ENCODE measurements at places on chromosomes 1 and 21.
A peak's percentile ranks its signal among the peaks of the same experiment; 100 is the strongest.

GRCh38 chr21:42117967-42118780 is 47.1 kb downstream of the UMODL1 start:
- DNase-seq = no peak

DNA sequence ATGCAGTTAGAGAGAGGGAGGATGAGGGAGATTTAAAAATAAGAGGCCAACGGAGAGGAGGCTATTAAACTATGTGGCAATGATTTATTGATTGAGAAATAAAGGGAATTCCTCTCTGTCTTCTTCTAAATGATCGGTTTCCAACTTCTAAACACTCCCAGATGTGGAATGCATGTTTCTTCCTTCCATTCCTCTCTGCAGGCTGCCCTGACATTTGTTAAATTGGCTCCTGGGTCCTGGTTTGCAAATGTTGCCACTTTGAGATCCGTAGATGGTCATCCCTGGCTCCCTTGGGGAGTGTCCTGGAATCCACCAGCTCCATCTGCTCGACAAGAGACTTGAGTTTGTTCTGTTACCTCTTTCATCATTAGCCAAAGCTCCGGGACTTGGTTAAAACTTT is 10.3 kb upstream of the C1orf198 start:
- peak; percentile 53 for DNase-seq

- DNase-seq = no peak
Observed at GRCh38 chr1:150995896-150996295, 10.8 kb downstream of the MINDY1 start.

GRCh38 chr1:99635664-99636063 is 10.2 kb upstream of the PALMD start:
- no peak for DNase-seq

- DNase-seq = no peak
Observed at GRCh38 chr1:230909974-230910754, 41.8 kb upstream of the C1orf198 start.

GRCh38 chr1:90417126-90417525 is 300.0 kb downstream of the BARHL2 start:
- peak; percentile 5 for DNase-seq

DNA sequence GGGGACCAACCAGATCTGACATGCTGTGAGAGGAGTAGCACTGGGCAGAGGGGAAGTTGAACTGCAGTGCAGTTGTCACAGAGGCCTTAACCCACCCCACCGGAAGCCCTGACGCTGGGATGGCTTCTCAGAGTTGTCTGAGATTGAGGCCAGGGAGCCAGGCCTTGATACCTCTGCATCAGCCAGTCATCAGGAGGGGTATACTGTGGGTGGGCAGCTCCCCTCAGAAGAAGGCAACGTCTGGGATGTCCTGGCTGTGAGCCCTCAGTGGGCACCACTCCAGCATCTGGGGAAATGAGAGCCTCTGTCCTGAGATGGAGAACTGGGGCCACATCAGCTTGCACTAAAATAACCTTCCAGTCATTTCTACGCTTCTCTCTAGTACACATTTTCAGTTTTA is 47.9 kb upstream of the BCAR3 start:
- no peak for DNase-seq

DNA sequence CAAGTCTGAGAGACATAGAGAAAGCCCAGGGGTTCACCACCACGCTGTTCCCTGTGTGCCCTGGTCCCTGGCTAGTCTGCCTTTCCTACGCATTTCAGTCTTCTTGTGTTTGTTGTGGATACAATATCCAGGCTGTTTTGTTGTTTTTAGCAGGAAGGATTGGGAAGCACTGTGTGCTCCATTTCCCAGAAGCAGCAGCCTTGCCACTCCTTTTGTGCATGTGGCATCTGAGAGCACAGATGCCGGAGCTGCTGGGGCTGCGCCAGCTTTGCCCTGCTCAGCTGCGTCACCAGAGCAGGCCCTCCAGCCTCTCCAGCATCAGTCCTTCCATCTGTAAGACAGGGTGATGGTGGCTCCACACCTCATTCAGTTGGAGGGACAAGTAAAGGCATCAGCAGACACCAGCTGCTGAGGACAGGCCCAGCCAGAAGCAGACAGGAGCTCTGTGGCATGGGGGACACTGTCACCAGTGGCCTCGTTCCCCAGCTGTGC is 94.4 kb upstream of the COL6A1 start:
- no peak for DNase-seq

DNA sequence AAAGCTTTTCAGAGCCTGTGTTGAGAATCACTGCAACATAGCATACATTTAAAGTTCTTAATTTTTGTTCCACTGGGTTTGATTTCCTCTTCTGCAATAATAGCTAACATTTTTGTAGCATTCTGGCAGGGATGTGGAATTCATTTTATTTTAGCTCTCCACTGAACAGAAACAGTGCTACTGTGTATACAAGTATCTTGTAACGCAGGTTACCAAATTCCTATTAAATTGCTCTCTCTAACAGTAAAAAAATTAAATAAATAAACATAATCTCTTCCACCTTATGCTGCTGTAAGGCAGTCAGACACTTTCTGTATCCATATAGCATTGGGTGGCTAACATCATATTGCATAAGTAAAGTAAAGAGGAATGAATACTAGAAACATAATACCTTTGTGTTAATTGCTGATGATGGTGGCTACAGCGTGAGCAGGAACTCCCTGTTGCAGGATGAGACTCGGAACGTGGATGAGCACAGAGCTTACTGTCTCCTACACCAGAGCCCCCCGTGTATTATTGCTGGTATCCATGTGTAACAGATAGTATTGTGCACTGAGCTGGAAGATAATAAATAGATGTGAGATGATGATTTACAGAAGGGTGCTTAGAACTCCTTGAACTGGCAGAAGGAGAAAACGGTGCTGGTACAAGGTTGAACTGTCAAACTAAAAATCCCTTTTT is 276.9 kb upstream of the SNX7 start:
- DNase-seq = no peak

DNA sequence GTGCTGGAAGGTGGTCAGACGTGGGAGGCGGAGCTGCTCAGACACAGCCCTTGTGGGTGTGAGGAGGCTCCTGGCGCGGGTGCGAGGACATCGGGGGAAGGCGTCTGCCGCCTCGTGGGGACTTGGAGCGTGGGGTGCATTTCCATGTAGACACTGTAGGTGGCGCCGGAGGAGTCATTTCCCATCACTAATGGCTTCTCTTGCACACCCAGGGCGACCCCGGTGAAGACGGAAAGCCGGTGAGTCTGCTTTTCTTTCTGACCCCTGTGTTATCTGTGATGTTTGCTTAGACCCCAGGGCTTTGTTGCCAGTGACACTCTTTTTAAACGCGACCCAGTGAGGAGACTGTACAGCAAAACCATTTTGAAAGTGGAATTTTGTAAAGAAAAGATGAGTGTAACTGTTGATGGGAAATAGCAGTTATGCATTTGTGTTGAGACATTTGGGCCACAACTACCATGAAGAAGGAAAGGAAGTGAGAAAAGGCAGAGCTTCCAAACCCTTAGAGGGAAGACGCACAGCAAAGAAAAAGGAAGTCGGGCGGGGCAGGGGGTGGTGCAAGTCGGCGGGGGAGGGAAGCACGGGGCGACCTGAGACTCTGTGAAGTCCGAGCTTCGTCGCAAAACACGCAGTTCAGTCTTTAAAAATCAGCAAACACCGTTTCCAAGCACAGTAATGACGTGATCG is 64.0 kb downstream of the SLC19A1 start:
- peak; percentile 21 for DNase-seq

GRCh38 chr1:221878134-221878533 is 136.2 kb upstream of the DUSP10 start:
- DNase-seq = no peak

DNA sequence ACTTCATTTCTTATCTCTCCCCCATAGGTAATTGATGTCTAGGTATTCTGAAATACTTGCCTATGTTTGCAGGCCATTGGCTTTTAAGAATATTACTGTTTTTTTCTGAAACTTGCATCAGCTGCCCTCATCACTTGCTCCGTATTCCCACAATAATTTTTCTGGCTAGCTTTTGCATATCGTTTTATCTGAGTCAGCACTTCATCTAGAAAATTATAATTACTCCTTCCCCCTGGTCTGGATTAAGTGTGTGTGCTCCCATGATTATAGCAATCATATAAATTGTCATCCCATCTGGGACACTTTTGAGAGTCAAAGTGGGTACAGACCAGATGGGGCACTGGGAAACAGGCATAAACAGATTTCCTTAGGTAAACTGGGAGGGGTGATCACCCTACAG is 583.2 kb upstream of the B3GALT2 start:
- DNase-seq = no peak

DNA sequence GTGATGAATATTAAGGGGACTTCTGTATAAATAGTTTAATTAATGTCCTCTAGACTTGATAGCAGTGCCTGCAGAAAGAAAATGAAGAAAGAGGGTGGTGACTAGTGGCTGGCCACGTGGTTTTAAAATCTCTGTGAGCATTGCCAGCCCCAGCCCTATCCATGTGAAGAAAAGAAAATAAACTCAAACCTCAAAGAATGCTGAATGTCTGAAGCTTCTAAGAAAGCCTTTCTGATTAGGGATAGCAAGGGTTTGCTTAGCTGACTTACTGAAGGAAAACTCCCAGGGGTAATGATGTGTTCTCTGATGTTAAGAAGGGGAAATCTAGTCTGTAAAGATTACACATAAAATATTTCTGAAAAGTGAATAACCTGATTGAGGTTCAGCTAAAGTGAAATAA is 31.8 kb downstream of the ADGRL2 start:
- peak; percentile 85 for DNase-seq

- DNase-seq = no peak
Observed at GRCh38 chr1:234775477-234776246, 165.7 kb upstream of the IRF2BP2 start.

DNA sequence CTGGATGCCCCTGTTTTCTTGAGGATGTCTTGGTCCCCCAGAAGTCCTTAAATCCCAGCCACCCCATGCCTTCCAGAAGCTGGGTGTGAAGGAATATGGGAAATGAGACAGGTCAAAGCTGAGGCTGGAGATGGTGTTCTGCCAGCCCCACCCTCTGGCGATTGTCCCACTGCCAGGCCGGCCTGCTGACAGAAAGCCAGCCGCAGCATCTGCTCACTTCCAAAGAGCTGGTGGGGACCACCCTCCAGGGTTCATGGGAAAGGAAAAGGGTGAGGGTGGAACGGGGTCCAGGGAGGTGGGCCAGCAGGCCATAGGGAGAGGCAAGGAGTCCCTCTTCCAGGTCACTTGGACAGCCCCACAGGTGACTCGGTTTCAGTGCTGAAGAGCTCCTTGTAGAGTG is 1.9 kb upstream of the LINGO4 start:
- DNase-seq = no peak

DNA sequence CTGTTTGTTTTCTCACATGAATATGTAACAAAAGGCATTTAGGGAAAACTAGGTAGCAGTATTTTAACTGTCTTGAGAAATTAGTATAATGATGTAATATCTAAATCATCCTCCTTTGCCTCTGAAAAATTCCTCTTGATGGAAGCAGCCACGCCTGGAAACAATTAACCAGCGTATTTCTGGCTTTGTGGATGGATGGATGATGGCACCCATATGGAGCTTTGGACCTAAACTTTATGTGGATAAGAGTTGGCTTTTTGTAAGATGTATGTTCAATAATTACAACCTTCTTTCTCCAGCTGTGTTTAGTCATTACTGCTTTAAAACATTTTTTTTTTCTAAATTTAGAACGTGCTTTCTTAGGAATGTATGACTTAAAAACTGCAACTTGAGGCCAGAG is 12.7 kb downstream of the CDCA8 start:
- no peak for DNase-seq

DNA sequence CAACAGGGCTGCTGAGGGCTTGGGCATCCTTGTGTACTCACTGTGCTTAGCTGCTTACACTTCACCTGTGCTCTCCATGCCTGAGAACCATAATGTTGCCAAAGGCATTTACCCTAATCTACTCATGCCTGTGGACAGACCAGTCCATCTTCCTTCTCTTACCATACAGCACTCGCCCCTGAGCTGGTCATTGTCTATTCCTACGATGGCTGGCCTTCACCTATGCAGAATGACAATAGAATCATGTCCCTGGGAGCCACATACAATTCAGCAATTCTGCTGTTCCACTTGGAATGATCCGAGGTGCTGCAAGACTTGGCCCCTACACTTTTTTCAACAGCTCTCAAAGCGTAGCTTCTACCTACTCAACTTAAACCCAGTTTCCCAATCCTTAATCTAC is 96.5 kb downstream of the PAPPA2 start:
- DNase-seq = no peak

DNA sequence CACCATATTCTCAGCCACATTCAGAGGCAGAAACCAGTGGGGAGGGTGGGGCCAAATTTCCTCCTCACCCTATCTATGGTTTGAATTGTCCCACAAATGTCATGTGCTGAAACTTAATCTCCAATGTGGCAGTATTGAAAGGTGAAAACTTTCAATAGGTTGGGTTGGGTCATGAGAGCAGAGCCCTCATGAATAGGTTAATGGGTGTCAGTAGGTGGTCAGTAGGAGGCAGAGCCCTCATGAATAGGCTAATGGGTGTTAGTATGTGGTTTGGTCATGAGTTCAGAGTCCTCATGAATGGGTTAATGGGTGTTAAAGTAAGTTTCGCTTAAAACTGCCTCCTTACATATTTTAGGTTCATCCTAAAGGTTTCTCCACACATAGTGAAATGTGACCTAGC is 170.0 kb downstream of the FCRL5 start:
- DNase-seq = no peak

DNA sequence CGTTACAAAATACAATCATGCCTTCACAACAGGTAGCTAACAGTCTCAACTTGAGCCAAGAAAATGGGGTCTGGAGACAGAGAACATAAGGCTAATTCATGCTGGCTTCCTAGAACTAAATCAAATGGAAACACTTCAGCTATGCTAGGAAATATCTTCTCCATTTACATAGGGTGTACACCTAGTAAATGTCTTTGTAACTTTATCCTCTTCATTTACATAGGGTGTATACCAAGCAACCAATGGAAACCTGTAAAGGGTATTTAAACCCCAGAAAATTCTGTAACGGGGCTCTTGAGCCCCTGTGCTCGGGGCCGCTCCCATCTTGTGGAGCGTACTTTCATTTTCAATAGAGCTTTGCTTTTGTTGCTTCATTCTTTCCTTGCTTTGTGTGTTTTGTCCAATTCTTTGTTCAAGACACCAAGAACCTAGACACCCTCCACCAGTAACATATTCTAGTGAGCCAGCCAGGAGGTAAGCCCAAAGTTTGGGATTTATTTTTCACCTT is 19.5 kb upstream of the CYP4X1 start:
- DNase-seq = no peak

DNA sequence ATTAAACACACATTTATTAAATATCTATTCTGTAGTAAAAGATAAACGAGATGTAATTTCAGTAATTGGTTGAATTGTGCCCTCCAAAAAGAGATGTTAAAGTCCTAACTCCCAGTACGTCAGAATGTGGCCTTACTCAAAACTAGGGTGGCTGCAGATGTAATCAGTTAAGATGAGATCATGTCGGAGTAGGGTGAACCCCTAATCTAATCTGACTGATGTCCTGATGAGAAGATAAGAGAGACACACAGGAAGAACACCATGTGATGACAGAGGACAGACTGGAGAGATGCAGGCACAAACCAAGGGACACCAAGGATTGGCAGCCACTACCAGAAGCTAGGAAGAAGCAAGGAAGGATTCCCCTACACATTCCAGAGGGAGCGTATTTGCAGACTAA is 104.1 kb downstream of the SLC25A24 start:
- no peak for DNase-seq

- no peak for DNase-seq
Observed at GRCh38 chr1:56905667-56906066, 51.1 kb downstream of the C8A start.

GRCh38 chr1:113118266-113118665 is 45.3 kb downstream of the LRIG2 start:
- DNase-seq = peak; percentile 40
